ENCODE measurements at places on chromosomes 5 and 9.

DNA sequence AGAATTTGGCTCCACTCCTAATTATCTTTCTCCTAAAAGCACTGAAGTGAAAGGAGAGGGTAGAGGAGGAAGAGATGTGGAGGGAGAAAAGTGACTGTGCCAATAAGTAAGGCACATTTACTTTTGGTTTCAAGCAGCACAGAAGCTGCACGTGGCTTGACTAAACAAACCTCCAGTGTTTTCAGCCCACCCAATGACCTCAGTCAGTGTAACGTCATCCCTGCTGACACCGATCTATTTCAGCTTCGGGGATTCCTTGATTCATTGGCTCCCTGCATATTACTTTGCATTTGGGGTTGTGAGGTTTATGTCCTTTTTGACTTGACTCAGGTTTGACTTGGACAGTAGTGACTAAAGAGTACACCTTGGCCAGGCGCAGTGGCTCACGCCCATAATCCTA, 35.6 kb upstream of the NIM1K start:
- no peak overlapping the region for H3K4me3 ChIP-seq
- DNase-seq: no peak
- no peaks in the 10 kb centered on the region for H3K36me3 ChIP-seq

GRCh38 chr9:6080154-6080716, 64.8 kb upstream of the RANBP6 start:
- peak overlapping the region; percentile 18 for H3K4me3 ChIP-seq
- DNase-seq: peak; percentile 45
- H3K4me1 ChIP-seq: peaks cover 9% of the 10 kb centered on the region
- H3K36me3 ChIP-seq: no peaks in the 10 kb centered on the region
- peak overlapping the region; percentile 72 for H3K27ac ChIP-seq

GRCh38 chr5:80711938-80712337, 57.2 kb upstream of the DHFR start:
- H3K4me3 ChIP-seq: no peak overlapping the region
- no peaks in the 10 kb centered on the region for H3K27me3 ChIP-seq
- H3K36me3 ChIP-seq: no peaks in the 10 kb centered on the region
- no peaks in the 10 kb centered on the region for H3K4me1 ChIP-seq
- no peak overlapping the region for H3K27ac ChIP-seq

DNA sequence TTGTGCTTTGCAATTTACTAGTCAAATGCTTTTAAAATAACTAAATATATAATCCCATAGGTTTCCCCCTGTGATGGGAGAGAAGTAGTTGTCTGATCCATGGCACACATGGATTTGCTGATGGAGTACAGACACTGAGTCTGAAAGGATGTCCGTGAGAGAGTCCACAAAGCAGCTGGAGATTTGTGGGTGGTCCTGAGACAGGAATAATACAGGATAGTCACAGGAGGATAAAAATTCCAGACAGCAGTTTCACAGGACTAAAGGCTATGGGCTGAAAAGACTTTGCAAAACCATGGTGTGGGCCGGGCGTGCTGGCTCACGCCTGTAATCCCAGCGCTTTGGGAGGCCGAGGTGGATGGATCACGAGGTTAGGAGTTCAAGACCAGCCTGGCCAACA, 58.7 kb upstream of the ZFR start:
- no peak overlapping the region for H3K27ac ChIP-seq
- peaks cover 43% of the 10 kb centered on the region for H3K4me1 ChIP-seq
- no peak overlapping the region for H3K4me3 ChIP-seq

DNA sequence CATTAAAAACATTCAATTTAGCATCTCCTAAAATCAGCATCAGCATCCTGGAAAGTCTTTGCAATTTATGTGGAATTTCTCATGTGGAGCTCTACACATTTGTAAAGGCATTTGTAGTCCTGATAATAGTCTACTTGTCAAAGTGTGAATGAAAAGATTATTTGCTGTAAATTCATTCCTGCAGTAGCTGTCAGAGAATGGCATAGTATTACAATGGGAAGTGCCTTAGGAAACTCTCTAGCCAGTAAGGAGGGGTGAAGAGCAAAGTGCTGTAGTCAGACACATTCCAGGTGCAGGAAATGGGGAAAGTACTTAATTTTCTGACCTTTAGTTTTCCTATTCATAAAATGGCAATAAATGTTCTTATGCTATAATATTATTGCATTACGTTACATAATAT, 627.9 kb downstream of the KCTD16 start:
- H3K4me3 ChIP-seq: no peak overlapping the region
- no peaks in the 10 kb centered on the region for H3K27me3 ChIP-seq
- H3K4me1 ChIP-seq: no peaks in the 10 kb centered on the region
- H3K36me3 ChIP-seq: no peaks in the 10 kb centered on the region

DNA sequence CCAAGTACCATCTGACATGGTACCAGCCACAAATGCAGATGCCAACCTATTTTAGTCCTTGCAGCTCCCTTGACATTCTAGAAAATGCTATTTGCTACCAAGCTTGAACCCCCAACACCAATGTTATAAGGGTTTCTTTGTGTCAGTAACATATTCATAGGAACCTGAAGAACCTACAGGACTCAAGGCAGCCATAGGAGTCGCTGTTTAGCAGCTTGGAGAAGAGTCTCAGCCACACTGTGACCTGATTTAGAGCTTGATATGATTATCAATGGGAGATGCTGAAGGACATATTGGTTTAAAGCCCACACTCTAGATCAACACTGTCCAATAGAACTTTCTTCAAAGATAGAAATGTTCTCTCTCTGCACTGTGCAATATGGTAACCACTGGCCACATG, 6.4 kb upstream of the ZFR start:
- no peak overlapping the region for H3K4me3 ChIP-seq
- H3K27me3 ChIP-seq: no peaks in the 10 kb centered on the region
- no peak overlapping the region for H3K27ac ChIP-seq
- no peaks in the 10 kb centered on the region for H3K4me1 ChIP-seq
- DNase-seq: no peak

GRCh38 chr5:62273687-62274086, 32.3 kb upstream of the KIF2A start:
- H3K27ac ChIP-seq: no peak overlapping the region
- H3K36me3 ChIP-seq: no peaks in the 10 kb centered on the region
- no peaks in the 10 kb centered on the region for H3K4me1 ChIP-seq
- no peak overlapping the region for H3K4me3 ChIP-seq
- no peaks in the 10 kb centered on the region for H3K27me3 ChIP-seq

GRCh38 chr9:113705306-113705927, 170.7 kb upstream of the ZNF618 start:
- H3K4me3 ChIP-seq: no peak overlapping the region
- no peak overlapping the region for H3K27ac ChIP-seq
- H3K4me1 ChIP-seq: no peaks in the 10 kb centered on the region

DNA sequence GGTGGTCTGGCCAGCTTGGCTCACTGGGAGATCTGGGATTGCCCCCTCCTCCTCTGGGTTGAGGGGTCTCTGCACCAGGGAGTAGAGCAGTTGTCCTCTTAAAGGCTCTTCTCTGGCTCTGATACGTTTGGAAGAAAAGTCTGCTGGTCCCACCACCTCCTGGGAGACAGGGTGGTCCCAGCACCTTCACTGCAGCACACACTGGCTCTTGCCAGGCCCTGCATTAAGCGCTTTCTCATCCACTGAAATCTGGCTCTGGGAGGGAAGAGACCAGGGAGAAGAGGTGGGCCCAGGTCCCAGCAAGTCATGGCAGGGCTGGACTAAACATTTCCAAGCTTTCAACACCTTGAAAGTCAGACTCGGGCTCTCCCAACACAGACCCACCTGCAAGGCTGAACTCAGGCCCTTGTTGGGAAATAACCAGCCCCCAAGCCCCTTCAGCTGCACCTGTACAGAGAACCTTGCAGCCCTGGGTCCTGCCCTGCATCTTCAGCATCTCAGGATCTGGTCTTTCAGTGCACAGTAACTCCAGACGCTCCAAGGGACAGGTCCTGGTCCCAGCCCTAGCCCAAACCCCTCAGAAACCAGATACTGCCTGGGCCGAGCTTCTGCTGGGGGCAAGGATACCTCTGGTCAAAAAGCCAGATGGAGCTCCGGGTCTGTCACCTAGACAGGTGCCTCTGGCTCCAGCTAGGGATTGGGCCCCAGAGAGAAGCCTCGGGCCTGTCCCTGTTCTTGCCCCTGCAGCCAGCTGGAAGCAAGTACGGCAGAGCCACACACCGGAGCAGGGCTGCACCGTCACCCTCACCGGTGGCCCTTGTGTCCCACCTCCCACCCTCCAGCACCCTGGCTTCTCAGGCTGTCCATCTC, 134.5 kb downstream of the DAB2IP start:
- H3K4me1 ChIP-seq: no peaks in the 10 kb centered on the region
- no peak for DNase-seq
- no peaks in the 10 kb centered on the region for H3K27me3 ChIP-seq
- H3K4me3 ChIP-seq: no peak overlapping the region
- H3K36me3 ChIP-seq: peaks cover 38% of the 10 kb centered on the region

DNA sequence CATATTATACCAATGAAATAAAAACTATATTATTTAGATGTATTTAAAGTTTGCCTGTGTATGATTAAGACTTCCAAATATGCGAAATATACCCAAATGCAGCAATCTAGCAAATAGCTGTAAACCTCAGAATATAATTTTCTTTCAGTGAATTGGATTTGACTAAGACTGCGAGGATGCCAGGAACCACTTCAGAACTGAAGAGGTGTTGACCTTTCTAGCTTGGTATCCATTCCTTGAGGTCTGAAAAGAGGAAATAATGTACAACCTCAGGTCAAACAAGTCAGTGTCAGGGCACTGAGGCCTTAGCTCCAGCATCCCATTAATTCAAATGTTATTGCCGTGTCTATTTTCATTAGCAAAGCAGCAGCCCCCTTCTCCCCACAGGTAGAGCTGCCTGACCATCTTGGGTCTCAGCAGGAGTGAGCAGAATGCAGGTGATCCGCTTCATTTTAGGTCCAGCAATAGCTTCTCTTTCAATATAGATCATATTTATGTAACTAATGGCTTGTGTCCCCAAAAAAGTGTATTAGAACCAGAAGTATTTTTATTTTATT, 100.0 kb downstream of the KIAA1958 start:
- no peaks in the 10 kb centered on the region for H3K27me3 ChIP-seq
- peaks cover 9% of the 10 kb centered on the region for H3K4me1 ChIP-seq
- no peak for DNase-seq
- H3K4me3 ChIP-seq: no peak overlapping the region
- no peaks in the 10 kb centered on the region for H3K36me3 ChIP-seq

DNA sequence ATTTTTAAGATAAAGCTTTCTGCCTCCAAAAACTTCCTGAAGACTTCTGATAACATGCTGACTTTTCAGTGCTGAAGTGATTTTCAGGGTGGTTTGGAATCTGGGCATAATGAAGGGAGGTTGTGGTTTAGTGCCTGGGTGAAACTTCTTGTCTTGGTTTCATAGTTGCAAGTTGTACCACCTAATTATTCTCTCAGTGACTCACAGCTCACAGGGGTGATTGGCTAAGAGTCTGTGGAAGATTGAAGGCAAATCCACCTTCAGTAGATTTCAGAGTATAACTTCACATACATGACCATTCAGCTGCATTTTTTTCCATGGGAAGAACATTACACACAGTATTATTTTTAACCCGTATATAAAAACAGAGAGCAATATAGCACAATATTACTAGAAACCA, 199.9 kb downstream of the PTTG1 start:
- H3K36me3 ChIP-seq: no peaks in the 10 kb centered on the region
- no peaks in the 10 kb centered on the region for H3K27me3 ChIP-seq
- no peak overlapping the region for H3K27ac ChIP-seq
- no peak overlapping the region for H3K4me3 ChIP-seq

DNA sequence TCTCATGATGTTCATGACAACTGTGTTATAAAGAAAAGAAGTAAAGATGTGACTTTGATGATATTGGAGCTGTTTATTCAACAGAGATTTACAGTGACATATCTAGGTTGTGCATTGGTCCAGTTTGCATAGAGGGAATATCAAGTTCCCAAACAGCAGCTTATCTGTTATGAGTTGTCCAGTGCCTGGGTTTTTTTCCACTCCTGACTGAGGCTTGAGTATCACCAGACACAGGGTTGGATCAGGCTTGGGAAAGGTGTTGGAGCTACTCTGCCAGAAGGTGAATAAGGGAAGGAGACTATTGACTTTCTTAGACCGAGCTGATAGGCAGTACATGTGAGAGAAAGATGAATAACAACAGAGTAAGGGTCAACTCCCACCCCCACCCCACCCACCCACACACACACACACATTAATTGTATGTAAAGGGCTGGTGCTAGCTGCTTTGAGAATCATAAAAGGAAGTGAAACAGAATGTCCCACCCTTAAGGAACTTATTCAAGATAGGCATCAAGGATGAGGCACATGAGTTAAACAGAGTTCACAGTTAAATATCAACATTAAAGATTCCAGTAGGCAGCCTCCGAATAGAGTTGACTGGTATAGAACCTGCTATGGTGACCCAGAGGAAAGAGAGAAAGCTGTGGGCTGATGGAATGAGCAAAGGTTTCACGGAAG, 33.0 kb upstream of the RASGRF2 start:
- no peak overlapping the region for H3K4me3 ChIP-seq
- H3K27ac ChIP-seq: no peak overlapping the region
- DNase-seq: no peak
- no peaks in the 10 kb centered on the region for H3K4me1 ChIP-seq
- no peaks in the 10 kb centered on the region for H3K36me3 ChIP-seq

- H3K4me3 ChIP-seq: no peak overlapping the region
- peaks cover 45% of the 10 kb centered on the region for H3K4me1 ChIP-seq
- peaks cover 13% of the 10 kb centered on the region for H3K27me3 ChIP-seq
- H3K36me3 ChIP-seq: no peaks in the 10 kb centered on the region
- H3K27ac ChIP-seq: no peak overlapping the region
Observed at GRCh38 chr9:89601856-89602562, 2.8 kb upstream of the GADD45G start.

- no peak for DNase-seq
- no peak overlapping the region for H3K4me3 ChIP-seq
- H3K27ac ChIP-seq: no peak overlapping the region
- no peaks in the 10 kb centered on the region for H3K27me3 ChIP-seq
- no peaks in the 10 kb centered on the region for H3K36me3 ChIP-seq
Observed at GRCh38 chr9:95224376-95225019, 93.0 kb downstream of the FANCC start.

- peaks cover 3% of the 10 kb centered on the region for H3K4me1 ChIP-seq
- H3K4me3 ChIP-seq: no peak overlapping the region
- DNase-seq: no peak
- no peak overlapping the region for H3K27ac ChIP-seq
- no peaks in the 10 kb centered on the region for H3K27me3 ChIP-seq
- H3K36me3 ChIP-seq: no peaks in the 10 kb centered on the region
Observed at GRCh38 chr9:7509576-7510145, 289.9 kb downstream of the DMAC1 start.

DNA sequence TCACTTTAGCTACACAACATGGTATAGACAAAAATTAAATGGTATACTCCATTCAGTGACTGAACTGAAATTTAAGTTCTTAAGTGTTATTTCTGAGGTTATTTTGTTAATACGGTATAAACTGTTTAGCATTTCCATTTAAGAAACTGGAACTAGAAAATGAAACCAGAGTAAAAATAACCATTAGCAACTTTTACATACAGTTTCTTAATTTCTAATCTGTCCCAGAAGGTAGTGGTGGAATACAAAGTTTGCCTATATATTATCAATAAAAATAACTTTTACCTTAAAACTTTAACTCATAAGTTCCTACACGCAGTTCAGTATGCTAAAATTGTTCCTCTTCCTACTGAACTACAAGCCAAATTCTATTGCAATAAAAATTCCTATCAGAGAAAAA, 10.3 kb downstream of the GOLPH3 start:
- H3K27ac ChIP-seq: no peak overlapping the region
- peaks cover 75% of the 10 kb centered on the region for H3K4me1 ChIP-seq
- no peaks in the 10 kb centered on the region for H3K27me3 ChIP-seq
- no peaks in the 10 kb centered on the region for H3K36me3 ChIP-seq
- DNase-seq: no peak
- no peak overlapping the region for H3K4me3 ChIP-seq
